ENCODE measurements at places on chromosomes 12 and 14.

GRCh38 chr12:123898673-123899072, 74.0 kb downstream of the CCDC92 start:
- no peak for DNase-seq

GRCh38 chr14:38171197-38171596, 36.5 kb upstream of the SSTR1 start:
- DNase-seq = no peak

DNA sequence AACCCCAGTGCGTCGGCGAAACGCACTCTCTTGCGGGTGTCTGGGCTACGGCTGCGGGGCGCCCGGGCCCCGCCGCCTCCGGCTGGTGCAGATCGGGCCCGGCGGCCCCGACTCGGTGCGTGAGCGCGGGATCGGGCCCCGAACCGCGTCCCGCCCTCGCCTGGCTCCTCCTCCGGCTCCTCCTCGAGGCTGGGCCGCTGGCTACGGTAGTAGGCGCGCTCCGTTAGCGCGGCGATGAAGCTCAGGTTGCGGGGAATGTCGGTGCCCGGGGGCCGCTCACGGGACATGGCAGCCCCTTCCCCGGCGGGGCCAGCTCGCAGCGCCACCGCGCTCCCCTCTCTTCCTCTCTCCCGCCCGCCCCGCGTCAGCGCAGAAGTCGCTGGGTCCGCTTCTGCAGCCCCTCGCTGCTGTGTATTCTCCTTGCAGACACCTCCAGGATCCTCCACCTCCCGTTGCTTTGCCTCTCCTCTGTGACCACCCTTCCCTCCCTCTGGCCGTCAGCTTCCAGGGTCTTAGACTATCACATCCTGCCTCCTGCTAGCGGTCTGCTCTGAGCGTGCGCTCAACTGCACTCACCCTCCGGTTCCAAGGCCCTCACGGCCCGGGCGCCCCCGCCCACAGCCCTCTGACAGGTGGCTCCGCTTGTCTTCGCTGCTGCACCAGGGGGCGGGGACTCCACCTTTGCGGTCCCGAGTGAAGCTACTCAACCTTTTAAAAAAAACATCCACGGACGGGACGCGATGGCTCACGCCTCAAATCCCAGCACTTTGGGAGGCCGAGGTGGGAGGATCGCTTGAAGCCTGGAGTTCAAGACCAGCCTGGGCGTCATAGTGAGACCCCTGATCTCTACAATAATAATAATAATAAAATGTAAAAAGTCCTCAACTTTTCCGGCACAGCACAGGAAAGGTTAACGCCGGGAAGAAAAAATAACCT, at the start of gene PPP1R3E:
Gene PPP1R3E, minus strand, starts transcription at position 570 of the 936 bp plus-strand sequence. Its CDS starts 283 bp downstream, at position 287.
- DNase-seq = peak; percentile 85

- DNase-seq = no peak
Measured at GRCh38 chr14:69441948-69442347, 42.6 kb upstream of the PLEKHD1 start.

DNA sequence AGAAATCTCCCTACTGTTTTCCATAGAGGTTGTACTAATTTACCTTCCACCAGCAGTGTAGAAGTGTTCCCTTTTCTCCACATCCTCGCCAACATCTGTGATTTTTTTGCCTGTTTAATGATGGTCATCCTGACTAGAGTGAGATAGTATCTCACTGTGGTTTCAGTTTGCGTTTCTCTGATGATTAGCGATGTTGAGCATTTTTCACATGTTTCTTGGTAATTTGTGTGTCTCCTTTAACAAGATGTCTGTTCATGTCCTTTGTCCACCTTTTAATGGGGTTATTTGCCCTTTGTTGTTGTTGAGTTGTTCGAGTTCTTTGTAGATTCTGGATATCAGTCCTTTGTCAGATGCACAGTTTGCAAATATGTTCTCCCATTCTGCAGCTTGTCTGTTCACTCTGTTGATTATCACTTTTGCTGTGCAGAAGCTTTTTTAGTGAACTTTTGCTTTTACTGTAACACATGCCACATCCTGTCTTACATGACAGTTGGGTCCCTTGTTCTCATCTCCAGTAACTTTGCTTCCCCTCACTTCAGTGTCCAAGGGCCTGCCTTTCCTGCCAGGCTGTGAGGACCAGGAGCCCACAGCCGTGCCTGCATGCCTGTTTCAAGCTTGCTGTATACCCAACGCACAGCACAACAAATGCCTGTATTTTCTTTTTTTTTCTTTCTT, 64.9 kb downstream of the SPRING1 start:
- no peak for DNase-seq

GRCh38 chr12:126676434-126676833, 1590.5 kb upstream of the TMEM132C start:
- no peak for DNase-seq

DNA sequence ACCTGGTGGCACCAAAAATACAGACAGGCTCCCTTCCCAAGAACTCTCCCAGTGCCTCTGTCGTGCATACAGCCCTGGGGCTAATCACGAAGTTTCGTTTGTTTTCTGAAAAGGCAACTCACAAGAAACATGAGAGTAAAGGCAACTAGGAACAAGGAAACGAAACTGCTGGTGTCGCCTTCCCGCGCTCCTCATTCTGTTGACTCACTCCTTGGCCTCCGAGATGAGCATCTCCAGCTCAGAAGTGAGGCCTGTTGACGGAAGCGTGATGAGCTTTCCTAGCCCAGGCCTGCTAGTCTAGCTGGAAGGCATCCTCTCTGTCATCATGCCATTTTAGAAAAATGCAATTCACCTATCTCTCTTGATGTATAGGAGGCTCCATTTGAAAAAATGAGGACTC, 50.5 kb downstream of the TTC9 start:
- no peak for DNase-seq

- no peak for DNase-seq
Measured at GRCh38 chr14:25626986-25627385, 577.0 kb upstream of the STXBP6 start.

DNA sequence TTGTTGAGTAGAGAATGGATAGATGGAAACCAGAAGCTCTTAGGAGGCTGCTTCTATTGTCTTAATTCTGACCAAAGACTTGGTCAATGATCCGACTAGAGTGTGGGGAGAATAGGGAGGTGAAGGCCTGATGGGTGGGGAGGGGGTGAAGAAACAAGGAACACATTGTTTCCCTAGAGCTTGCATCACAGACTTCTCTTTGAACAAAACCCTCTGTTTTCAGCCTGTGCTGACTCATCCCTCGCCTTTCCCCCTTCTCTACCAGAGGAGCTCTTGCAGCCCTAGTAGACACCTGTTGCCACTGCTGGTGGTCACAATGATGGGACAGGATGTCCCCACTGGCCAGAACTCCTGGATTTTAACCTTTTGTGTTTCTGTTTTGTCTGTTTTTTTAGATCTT, 46.8 kb upstream of the CISTR start:
- DNase-seq = no peak

GRCh38 chr12:26214121-26214520, 18.7 kb downstream of the SSPN start:
- no peak for DNase-seq

GRCh38 chr14:30389134-30389876, 169.7 kb upstream of the G2E3 start:
- DNase-seq = no peak

DNA sequence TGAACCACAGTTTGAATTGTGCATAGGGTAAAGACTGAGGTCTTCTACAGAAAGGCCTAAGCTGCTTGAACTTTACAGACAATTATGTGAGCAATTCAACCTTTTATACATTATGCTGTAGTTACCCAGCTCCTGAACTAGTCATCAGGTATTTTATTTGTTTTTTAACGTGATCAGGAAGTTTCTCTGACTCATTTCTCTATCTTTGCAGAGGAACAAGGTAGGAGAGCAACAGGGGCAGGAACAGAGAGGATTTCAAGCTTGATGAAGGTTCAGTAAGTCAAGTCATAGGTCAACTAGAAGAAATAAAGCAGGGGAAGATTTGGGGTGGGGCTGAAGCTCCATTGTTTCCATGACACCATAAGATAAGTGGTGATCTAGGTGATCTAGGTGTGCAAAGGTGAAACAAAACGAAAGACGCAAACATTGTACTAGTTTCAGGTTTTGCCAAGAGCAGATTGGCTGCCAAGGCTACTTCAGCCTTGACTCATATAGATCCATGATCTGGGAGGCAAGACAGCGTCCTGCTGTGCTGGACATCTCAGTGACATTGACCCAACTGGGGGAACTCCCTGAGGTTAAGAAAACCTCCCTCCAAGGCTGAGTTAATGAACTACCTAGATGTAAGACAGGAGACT, 198.1 kb downstream of the DAD1 start:
- DNase-seq = no peak

GRCh38 chr14:64654901-64655300, 49.3 kb upstream of the PLEKHG3 start:
- no peak for DNase-seq

DNA sequence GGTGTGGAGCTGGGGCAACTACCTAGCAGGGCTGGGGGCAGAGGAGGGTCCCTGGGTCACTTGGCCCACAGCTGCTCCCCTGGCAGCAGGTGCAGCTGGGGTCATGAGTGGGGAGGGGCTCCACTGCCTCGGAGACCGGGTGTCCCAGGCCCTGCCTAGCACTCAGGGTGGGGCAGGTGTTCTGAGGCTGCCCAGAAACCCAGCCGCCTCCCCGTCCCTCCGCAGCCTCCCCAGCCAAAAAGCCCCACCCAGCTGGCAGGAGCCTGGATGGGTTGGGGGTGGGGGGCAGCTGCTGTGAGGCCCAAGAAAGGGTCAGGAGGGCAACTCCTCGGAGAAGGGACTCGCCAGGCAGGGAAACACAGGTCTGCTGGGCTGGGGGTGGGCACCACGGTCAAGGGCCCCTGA, 11.2 kb downstream of the AHNAK2 start:
- no peak for DNase-seq

GRCh38 chr12:114744691-114745090, 60.7 kb upstream of the TBX3 start:
- no peak for DNase-seq
